Activated B cell treated with CpG ODN at 0.5 μM for 24 hours (primary cell): ENCODE measurements at places on chromosomes 2 and 18. TPM values are rescaled to one million over a fixed set of nuclear protein-coding genes. Genes with fewer than 3 reads are reported as not detected.

DNA sequence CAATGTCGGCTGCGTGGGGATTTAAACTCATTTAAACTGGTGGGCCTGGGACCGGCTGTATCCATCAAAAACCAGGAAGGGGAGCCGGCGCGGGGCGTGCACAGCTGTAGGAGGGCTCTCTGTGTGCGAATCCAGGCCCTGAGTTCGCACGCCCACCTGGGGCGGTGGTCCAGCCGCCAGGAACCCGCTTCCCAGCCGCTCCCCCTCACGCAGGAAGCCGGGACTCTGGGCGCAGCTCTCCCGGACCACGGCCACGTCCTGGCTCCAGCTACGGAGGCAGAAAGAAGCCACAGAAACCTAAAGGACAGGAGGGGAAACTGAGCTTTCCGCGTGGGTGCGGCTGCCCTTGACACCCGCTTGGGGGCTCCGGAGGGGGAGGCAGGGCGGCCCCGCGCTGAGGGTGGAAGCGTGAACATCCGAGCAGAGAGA lies 80.6 kb downstream of the GFPT1 start:
- H3K27me3 ChIP-seq = peaks cover 28% of the 10 kb centered on the region
- H3K4me1 ChIP-seq = peaks cover 33% of the 10 kb centered on the region
- H3K4me3 ChIP-seq = peak overlapping the region; percentile 81
- no peak overlapping the region for H3K27ac ChIP-seq

- no peak overlapping the region for H3K4me3 ChIP-seq
- peaks cover 17% of the 10 kb centered on the region for H3K4me1 ChIP-seq
- H3K27ac ChIP-seq = no peak overlapping the region
- no peak for DNase-seq
- no peaks in the 10 kb centered on the region for H3K36me3 ChIP-seq
Observed at GRCh38 chr2:54459037-54459441, 2.9 kb downstream of the SPTBN1 start.

- DNase-seq = no peak
- H3K36me3 ChIP-seq = peaks cover 42% of the 10 kb centered on the region
- H3K4me1 ChIP-seq = peaks cover 12% of the 10 kb centered on the region
- H3K27ac ChIP-seq = peak overlapping the region; percentile 56
- H3K4me3 ChIP-seq = peak overlapping the region; percentile 35
Observed at GRCh38 chr2:233497692-233498091, 68.9 kb downstream of the USP40 start.

GRCh38 chr18:55119434-55119833 lies 160.2 kb upstream of the CCDC68 start:
- H3K36me3 ChIP-seq = no peaks in the 10 kb centered on the region
- no peak overlapping the region for H3K4me3 ChIP-seq
- peaks cover 21% of the 10 kb centered on the region for H3K4me1 ChIP-seq

DNA sequence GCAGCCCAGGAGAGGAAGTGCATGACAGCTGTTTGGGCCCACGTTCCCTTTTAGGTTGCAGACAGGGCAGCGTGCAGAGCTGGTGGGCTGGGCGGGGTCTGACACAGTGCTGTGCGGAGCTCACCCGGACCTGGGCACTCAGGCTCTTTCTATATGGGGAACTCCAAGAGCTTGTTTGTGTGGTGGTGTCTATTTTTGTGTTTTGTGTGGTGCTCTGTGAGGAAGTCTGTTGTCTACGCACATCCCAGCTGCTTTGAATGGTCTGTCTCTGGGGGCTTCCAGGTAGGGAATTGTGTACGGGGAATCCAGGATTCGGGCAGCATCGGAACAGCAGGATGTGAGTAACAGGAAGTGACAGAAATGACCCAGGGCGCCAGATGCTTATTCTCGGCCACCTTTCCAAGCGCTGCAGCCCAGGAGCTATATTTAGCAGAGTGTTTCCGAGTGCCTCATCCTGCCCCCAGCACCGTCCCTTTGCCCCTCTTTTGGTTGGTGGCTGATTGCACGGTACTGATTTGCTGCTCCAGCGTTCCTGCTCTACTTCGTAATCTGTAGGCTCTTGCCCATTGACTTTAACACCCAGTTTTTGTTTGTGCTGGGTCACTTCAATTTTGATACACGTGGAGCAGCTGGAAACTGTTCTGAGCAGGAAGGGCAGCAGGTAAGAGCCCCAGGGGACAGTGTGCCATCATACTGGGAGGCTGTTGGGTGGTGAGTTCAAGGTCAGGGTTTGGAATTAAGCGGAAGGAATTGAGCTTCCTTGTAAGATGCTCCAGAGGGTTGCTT lies 64.7 kb downstream of the DGKD start:
- peaks cover 35% of the 10 kb centered on the region for H3K36me3 ChIP-seq
- H3K27ac ChIP-seq = peak overlapping the region; percentile 97
- peak; percentile 56 for DNase-seq
- peaks cover 99% of the 10 kb centered on the region for H3K4me1 ChIP-seq
- H3K27me3 ChIP-seq = no peaks in the 10 kb centered on the region

DNA sequence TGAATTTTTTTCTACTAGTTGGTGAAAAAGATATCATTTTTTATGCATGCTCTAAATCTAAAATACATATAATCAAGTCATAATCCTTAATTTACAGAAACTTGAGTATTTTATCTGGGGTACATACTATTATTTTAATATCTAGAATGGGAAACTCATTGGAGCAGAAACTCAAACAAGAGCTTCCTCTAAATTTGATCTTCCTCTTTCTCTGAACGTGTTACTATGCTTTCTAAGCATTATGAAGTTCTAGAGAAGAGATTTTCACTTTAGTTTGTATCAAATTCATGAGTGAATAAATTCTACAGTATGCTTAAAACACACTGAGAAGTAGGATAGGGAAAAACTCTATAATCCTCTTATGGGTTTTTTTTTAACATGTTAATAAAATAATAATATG lies 20.6 kb upstream of the SLC38A11 start:
- peak overlapping the region; percentile 47 for H3K4me3 ChIP-seq
- peaks cover 2% of the 10 kb centered on the region for H3K36me3 ChIP-seq
- H3K27me3 ChIP-seq = no peaks in the 10 kb centered on the region
- peak overlapping the region; percentile 12 for H3K27ac ChIP-seq

DNA sequence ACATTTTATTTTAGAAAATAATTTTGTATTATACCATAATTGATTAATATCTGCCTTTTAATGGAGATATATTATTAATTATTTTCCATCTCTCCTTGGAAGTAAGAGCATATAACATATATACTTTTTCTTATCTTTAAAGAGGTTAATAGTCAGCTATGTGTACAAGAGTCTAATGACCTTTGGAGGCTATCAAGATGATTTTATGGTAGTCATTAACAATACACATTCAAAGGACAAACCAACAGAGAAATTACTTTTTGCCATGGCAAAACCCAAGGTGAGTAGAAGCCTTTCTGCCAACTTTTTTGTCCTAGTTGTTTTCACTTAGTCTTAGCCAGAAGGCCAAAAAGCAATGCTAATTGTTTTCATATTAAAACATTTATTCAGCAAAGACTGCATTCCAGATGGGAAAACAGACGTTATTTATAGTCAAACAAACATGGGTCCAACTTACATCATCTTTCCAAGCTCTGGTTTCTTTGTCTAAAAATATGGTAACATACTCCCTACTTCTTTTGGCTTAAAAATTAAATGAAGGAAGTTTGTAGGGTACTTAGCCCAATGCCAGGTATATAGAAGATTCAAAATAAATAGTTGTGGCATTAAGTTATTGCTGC lies 9.6 kb upstream of the DYNC2LI1 start:
- H3K27ac ChIP-seq = no peak overlapping the region
- peaks cover 10% of the 10 kb centered on the region for H3K27me3 ChIP-seq
- H3K4me3 ChIP-seq = no peak overlapping the region
- no peaks in the 10 kb centered on the region for H3K36me3 ChIP-seq
- no peaks in the 10 kb centered on the region for H3K4me1 ChIP-seq

GRCh38 chr2:230999477-230999876 lies 3.6 kb downstream of the SPATA3 start:
- H3K36me3 ChIP-seq = no peaks in the 10 kb centered on the region
- H3K27me3 ChIP-seq = peaks cover 59% of the 10 kb centered on the region
- no peak overlapping the region for H3K4me3 ChIP-seq
- H3K27ac ChIP-seq = no peak overlapping the region
- DNase-seq = no peak

DNA sequence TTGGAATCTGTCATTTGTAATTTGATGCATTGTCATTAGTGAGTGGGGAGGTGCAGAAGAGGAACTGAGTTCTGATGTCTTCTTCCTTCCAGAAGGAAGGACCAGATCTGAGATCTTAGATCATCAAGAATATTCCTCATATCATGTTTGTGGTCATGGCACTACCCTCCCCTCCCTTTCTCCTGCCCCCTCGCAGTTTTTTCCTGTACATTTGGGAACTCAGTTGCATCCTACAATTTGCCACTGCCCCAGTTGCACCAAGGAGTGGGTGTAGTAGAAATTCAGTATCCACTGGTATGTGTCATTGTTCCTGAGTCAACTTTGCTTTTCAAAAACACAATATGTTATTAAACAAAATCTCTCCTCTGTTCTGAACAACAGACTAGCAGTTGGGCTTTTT lies 26.6 kb upstream of the ACVR1 start:
- H3K36me3 ChIP-seq = no peaks in the 10 kb centered on the region
- no peaks in the 10 kb centered on the region for H3K27me3 ChIP-seq
- peaks cover 22% of the 10 kb centered on the region for H3K4me1 ChIP-seq

GRCh38 chr2:207716056-207716455 lies 4.6 kb downstream of the CCNYL1 start:
- no peak for DNase-seq
- peaks cover 27% of the 10 kb centered on the region for H3K4me1 ChIP-seq
- no peak overlapping the region for H3K4me3 ChIP-seq
- H3K36me3 ChIP-seq = peaks cover 17% of the 10 kb centered on the region

DNA sequence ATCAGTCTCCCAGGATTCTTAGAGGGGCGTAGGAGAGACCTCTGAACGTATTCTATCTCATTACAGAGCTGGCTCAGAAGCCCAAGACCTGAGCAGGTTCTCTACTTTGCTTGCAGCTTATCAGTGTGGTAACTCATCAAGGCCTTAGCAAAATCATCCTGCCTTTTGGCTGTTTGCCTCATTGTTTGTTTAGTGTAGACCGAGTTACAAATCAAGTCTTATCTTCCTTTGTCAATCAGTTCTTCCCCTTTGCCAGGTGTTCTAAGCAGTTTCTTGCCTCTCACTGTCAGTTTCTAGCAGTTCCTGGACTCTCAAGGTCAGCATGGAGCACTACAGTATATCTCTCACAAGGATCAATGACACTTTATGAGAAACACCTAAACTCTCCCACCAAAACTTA lies 30.9 kb upstream of the NAB1 start:
- H3K27me3 ChIP-seq = no peaks in the 10 kb centered on the region
- DNase-seq = no peak
- no peaks in the 10 kb centered on the region for H3K4me1 ChIP-seq
- no peak overlapping the region for H3K27ac ChIP-seq
- H3K36me3 ChIP-seq = no peaks in the 10 kb centered on the region

The LYG1 gene
- total RNA-seq = 1.5 and 1.9 TPM in 2 replicates

The NOL4 gene
- total RNA-seq = not detected in 2 replicates
